ENCODE measurements at places on chromosomes 7 and 10.

- peak; percentile 38 for DNase-seq
These were observed 1.6 kb downstream of the FAM24A start for GRCh38 chr10:122911889-122912484.

DNA sequence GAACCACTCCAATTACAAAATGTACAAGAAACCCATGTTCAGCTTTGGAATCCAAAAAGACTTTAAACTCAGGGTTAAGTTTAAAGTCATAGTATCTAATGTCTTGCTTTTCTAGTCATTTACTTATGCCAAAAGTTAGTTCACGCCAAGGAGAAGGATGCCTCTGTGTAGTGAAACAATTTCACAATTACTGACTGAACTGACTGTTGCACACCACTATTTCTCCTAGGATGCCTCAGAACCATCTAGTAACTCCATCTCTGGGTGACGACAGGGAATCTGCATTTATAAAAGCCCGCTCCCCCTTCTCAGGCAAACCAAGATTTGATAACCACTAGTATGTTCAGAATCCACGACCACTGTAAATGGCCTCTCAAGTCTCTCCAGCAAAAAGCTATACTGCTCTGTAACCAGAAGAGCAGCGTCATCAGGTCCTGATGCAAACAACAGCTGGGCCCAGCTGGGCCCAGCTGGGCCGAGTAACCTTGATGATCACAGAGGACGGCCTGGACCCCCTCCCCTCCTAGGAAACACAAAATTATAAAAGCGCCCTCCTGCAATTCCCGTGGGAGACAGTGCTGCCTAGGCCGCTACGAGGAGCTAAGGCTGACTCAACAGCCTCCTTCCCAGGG lies 680 bp upstream of the ADO start:
- no peak for DNase-seq

- no peak for DNase-seq
These were observed 380.3 kb upstream of the SEMA3C start for GRCh38 chr7:81298951-81299666.

GRCh38 chr7:117982071-117983055 lies 109.1 kb upstream of the CTTNBP2 start:
- no peak for DNase-seq

DNA sequence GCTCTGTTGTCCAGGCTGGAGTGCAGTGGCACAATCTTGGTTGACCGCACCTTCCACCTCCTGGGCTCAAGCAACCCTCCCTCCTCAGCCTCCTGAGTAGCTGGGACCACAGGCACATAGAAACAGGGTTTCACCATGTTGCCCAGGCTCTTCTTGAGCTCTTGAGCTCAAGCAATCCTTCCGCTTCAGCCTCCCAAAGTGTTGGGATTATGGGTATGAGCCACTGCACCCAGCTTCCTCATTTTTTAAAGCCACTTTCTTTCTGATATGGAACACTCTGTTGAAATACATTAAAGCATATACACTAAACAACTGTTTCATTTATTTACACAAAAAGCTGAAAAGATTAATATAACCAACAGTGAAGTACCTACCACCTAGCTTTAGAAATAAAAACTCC lies 117.2 kb downstream of the CLEC2L start:
- DNase-seq = no peak

GRCh38 chr7:87473986-87474385 lies 1.5 kb downstream of the ABCB4 start:
- DNase-seq = no peak

DNA sequence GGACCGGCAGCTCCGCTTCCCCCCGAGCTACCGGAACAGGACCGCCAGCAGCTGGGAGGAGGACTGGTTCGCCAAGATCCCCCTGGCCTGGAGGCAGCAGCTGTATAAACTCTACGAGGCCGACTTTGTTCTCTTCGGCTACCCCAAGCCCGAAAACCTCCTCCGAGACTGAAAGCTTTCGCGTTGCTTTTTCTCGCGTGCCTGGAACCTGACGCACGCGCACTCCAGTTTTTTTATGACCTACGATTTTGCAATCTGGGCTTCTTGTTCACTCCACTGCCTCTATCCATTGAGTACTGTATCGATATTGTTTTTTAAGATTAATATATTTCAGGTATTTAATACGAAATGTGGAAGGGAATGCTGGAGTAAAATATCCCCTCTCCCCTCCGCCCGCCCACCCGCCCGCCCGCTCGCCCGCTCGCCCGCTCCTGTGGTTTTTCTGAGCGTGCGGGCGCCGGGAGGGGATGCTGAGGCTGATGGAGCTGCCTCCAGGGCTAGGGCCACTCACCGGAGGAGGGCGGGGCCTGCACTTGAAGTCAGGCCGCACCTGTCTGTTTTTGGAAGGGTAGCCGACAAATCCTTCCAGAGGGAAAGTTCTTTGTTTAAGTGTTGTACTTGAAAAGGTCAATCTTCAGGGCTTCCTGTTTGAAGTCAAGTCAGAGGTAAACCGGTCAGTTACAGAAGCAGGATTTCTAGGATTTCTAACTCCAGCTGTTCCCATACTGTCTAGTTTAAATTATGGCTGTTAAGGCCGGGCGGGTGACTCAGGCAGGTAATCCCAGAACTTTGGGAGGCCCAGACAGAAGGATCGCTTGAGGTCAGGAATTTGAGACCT lies 30.5 kb downstream of the CHST12 start:
- DNase-seq = no peak

DNA sequence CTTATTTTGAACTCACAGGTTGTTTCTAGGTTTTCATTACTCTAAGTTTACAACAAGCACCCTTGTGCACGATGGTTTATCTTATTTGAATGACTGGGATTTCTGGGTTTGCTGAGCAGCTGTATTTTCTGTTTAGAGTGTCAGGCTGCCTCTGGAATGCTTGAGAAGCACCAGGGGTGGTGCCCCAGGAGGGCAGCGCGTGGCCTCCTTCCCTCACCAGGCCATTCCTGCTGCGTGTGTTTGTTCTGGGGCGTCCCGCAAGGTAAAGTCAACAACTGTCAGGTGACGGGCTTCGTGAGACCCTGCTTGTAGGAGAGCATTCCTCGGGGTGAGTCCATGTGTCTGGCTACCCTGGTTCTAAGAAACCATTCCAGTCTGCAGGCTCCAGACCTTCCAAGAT lies 54.9 kb downstream of the FAM171A1 start:
- DNase-seq = no peak

GRCh38 chr7:42627101-42627500 lies 284.8 kb downstream of the C7orf25 start:
- DNase-seq = no peak

DNA sequence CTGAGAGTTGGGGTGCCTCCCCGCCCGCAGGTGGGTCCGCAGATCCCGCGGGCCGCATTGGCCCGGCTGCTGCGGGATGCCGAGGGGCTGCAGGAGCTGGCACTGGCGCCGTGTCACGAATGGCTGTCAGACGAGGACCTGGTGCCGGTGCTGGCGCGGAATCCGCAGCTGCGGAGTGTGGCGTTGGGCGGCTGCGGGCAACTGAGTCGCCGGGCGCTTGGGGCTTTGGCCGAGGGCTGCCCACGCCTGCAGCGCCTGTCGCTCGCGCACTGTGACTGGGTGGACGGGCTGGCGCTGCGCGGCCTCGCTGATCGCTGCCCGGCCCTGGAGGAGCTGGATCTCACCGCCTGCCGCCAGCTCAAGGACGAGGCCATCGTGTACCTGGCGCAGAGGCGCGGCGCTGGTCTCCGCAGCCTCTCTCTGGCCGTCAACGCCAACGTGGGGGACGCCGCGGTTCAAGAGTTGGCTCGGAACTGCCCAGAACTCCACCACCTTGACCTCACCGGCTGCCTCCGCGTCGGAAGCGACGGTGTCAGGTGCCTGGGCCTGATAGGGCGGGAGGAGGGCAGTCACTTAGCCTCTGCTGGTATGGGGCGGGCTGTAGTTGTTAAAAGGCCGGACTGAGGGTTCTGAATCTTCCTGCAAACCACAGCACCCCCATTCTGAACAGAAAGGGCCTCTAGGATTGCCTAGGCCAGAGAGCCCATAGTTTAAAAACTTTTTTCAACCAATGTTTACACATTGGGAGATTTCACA lies 1.3 kb downstream of the FBXL15 start:
- peak; percentile 30 for DNase-seq

- DNase-seq = no peak
These were observed 23.7 kb downstream of the FIGNL1 start for GRCh38 chr7:50426280-50427045.

DNA sequence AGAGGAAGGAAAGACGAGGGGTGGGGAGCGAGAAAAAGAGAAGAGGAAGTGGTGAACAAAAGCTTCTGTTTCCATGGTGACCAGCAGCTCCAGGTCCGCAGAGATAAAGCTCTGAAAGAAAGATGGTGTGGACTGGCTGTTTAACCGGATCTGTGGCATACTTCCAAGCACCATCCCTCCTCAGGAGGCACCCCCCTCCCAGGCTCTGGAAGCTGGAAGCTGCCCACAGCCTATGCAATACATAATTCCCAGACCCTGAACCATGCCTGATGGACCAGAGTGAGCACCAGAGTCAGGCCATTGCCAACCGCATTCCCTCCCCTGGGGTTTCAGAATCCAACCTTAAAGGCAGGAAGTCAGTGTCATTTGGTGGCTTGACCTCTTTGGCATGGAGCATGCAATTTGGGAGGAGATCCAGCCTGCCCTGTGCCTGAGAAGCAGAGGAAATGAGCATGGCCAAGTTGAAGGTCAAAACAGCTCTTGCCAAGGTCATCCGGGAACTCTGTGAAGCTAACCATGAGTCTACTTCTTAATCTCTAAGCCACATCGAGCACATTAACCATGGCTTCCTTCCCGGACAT lies 22.2 kb upstream of the CPXM2 start:
- DNase-seq = no peak

GRCh38 chr7:41010967-41011366 lies 691.9 kb downstream of the INHBA start:
- DNase-seq = no peak

DNA sequence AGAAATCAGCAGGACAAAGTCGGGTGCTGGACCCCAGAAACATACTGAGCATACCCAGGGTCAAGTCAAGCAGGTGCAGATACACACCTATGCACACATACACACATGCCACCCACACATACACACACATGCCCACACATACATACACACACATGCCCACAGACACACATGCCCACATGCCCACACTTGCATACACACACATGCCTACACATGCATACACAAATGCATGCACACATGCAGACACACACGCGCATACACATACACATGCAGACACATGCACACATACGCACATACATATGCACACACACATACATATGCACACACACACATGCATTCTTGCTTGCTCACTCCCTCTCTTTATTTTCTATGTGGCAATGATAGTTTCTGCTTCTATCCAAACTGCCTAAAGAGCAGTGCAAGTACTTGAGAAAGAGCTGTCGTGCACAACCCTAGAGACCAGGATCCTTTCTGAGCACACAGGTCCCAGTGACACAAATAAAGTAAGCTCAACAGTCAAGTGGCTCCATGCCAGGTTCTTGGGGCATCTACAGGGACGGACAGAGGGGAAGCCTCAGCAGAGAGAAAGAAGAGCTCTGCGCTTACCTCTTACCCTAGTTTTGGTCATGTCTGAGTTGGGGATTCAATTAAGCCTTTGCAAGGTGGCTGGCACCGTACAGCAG lies 83.7 kb downstream of the EBF3 start:
- no peak for DNase-seq

- DNase-seq = no peak
These were observed 74.7 kb downstream of the ABCA13 start for GRCh38 chr7:48245751-48246472.

Measured in CD4-positive, alpha-beta T cell treated with Interleukin-17A for 1 hour (primary cell).